ENCODE measurements at places on chromosomes 12 and 14.
A peak's percentile ranks its signal among the peaks of the same experiment; 100 is the strongest.

DNA sequence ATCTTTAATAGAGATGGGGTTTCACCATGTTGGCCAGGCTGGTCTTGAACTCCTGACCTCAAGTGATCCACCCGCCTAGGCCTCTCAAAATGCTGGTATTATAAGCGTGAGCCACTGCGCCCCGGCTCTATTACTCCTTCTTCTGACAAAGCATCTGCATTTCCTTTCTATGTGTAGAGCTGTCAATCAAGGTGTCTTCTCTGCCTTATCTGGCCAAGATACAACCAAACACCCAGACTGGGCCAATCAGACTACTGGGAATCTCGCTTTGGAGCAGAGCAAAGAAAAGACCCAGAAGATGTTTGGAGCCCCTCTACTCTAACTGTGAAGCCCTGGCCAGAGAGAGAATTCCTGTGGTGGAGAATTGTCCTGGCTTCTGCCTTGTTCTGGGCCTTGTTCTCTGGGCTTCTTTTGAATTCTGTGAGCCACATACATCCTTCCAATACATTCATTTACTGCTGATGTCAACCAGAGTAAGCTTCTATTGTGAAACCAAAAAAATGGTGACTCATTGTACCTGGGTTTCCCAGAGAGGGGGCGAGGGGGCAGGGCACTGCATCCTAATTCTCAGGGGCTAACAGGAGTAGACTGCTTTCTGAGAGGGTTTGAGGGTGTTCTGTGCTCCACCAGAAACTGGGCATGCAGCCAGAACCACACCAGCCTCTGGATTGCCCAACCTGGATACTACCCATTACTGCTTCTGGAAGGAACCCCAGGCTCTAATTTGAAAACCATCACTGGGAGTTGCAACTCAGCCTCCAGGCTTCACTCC, 18.8 kb upstream of the FLVCR2 start:
- no peaks in the 10 kb centered on the region for H3K36me3 ChIP-seq
- no peak for DNase-seq
- H3K27me3 ChIP-seq, result no peaks in the 10 kb centered on the region
- H3K4me1 ChIP-seq, result no peaks in the 10 kb centered on the region
- no peak overlapping the region for H3K27ac ChIP-seq
- H3K4me3 ChIP-seq, result no peak overlapping the region

DNA sequence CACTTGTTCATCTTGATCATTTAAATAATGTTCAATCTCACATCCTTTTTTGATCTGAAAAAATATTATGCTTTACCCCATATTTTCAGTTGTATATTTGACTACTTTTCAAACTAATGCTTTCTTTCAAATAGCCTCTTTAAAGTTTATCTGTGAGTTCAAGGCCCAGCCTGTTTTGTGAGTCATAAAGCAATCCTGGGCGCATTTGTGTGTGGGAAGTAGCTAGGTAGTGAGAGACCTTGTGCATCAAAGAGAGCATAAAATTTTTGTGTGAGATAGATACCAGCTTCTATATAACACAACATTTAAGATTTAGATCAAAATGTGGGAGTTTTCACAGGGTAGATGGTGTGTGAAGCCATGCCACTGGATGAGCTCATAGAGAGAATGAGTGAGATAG, 405.6 kb downstream of the NAV3 start:
- H3K4me1 ChIP-seq, result no peaks in the 10 kb centered on the region
- no peaks in the 10 kb centered on the region for H3K27me3 ChIP-seq
- no peak overlapping the region for H3K27ac ChIP-seq
- DNase-seq, result no peak
- no peak overlapping the region for H3K4me3 ChIP-seq
- no peaks in the 10 kb centered on the region for H3K36me3 ChIP-seq

- H3K27me3 ChIP-seq, result no peaks in the 10 kb centered on the region
- no peaks in the 10 kb centered on the region for H3K36me3 ChIP-seq
- no peak overlapping the region for H3K4me3 ChIP-seq
- no peak for DNase-seq
- H3K4me1 ChIP-seq, result no peaks in the 10 kb centered on the region
Measured at GRCh38 chr12:79360936-79361335, 329.8 kb downstream of the PAWR start.

DNA sequence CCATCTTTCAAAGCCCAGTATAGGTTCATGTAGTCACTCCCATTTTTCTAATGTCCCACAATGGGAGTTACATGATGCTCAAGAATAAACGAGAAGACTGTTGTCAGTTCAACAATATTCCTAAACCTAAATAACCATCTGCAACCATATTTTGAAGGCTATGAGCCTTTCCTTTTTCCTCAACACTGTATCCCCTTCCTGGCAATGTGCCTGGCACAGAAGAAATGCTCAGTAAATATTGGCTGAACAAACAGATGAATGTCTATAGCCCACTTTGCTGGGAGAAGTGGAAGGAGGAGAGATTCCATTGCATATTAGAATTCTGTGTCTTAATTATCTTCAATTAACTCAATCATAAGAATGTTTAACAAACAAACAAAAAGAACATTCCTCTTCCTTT, 6.1 kb downstream of the ARMH4 start:
- no peak overlapping the region for H3K27ac ChIP-seq
- no peak overlapping the region for H3K4me3 ChIP-seq
- no peak for DNase-seq
- no peaks in the 10 kb centered on the region for H3K36me3 ChIP-seq
- no peaks in the 10 kb centered on the region for H3K27me3 ChIP-seq
- H3K4me1 ChIP-seq, result no peaks in the 10 kb centered on the region

- no peaks in the 10 kb centered on the region for H3K4me1 ChIP-seq
- no peak overlapping the region for H3K4me3 ChIP-seq
- H3K27ac ChIP-seq, result no peak overlapping the region
- no peaks in the 10 kb centered on the region for H3K36me3 ChIP-seq
- no peak for DNase-seq
Measured at GRCh38 chr14:93862265-93862664, 64.9 kb upstream of the FAM181A start.

DNA sequence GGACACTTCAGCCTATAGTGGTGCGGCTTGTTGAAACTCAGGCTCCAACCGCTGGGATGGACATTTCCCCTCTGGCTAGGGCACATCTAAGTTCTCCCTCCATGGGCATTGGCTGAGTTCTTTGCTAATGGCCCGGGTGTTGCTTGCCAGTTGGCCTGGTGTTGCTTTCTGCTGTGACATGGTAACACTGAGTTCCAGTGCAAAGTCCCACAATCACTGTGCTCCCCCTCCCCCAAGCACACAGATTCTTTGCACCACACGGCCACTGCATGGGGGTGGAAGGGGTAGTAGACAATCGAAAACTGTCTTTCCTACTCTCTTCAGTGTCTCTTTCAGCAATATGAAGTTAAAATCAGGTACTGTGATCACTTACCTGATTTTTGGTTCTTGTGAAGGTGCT, 308.2 kb downstream of the FUT8 start:
- DNase-seq, result no peak

- H3K4me1 ChIP-seq, result peaks cover 26% of the 10 kb centered on the region
- H3K27me3 ChIP-seq, result no peaks in the 10 kb centered on the region
- no peaks in the 10 kb centered on the region for H3K36me3 ChIP-seq
- no peak overlapping the region for H3K27ac ChIP-seq
- no peak for DNase-seq
Measured at GRCh38 chr12:26791301-26791791, 41.6 kb downstream of the ITPR2 start.

- H3K36me3 ChIP-seq, result no peaks in the 10 kb centered on the region
- DNase-seq, result peak; percentile 91
- no peaks in the 10 kb centered on the region for H3K4me1 ChIP-seq
- peak within 1 kb of the TSS; percentile 93 for H3K27ac ChIP-seq
- H3K4me3 ChIP-seq, result peak within 1 kb of the TSS; percentile 91
Measured at GRCh38 chr12:51951199-51951842, at the start of gene ACVR1B. TSS of gene ACVR1B (plus strand) at chr12:51951699. CDS start at chr12:51951744, 45 bp downstream.

GRCh38 chr12:132491138-132491663, 1.2 kb downstream of the FBRSL1 start:
- H3K27ac ChIP-seq, result peak overlapping the region; percentile 85
- no peaks in the 10 kb centered on the region for H3K27me3 ChIP-seq
- H3K4me3 ChIP-seq, result peak overlapping the region; percentile 72
- peaks cover 63% of the 10 kb centered on the region for H3K4me1 ChIP-seq
- DNase-seq, result no peak

GRCh38 chr14:22935156-22935555, 6.0 kb upstream of the PRMT5 start:
- no peak for DNase-seq
- no peaks in the 10 kb centered on the region for H3K27me3 ChIP-seq
- H3K36me3 ChIP-seq, result no peaks in the 10 kb centered on the region
- H3K4me1 ChIP-seq, result no peaks in the 10 kb centered on the region
- no peak overlapping the region for H3K4me3 ChIP-seq
- no peak overlapping the region for H3K27ac ChIP-seq

DNA sequence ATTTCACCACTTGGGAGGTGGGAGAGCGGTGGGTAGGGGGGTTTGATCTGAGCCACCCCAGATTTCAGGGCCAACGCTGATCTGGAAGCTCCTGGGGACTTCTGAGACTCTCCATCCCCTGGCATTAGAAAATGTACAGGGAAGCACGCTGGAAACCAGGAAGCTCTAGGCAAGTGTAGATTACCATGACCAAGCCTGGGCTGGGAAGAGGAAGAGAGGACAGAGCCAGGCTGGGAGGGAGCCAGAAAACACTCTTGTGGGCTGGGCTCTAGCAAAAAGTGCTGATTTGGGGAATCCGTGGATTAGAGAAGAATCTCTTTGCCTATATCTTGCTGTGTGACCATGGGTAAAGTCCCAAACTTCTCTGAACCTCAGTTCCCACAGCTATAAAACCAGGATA, 236.7 kb downstream of the BCL11B start:
- DNase-seq, result peak; percentile 71
- no peaks in the 10 kb centered on the region for H3K36me3 ChIP-seq
- no peak overlapping the region for H3K4me3 ChIP-seq
- H3K27me3 ChIP-seq, result no peaks in the 10 kb centered on the region
- H3K4me1 ChIP-seq, result peaks cover 14% of the 10 kb centered on the region
- no peak overlapping the region for H3K27ac ChIP-seq

GRCh38 chr14:91879196-91879595, 11.9 kb upstream of the TC2N start:
- no peaks in the 10 kb centered on the region for H3K27me3 ChIP-seq
- DNase-seq, result no peak
- H3K4me3 ChIP-seq, result no peak overlapping the region
- H3K4me1 ChIP-seq, result no peaks in the 10 kb centered on the region
- no peak overlapping the region for H3K27ac ChIP-seq

DNA sequence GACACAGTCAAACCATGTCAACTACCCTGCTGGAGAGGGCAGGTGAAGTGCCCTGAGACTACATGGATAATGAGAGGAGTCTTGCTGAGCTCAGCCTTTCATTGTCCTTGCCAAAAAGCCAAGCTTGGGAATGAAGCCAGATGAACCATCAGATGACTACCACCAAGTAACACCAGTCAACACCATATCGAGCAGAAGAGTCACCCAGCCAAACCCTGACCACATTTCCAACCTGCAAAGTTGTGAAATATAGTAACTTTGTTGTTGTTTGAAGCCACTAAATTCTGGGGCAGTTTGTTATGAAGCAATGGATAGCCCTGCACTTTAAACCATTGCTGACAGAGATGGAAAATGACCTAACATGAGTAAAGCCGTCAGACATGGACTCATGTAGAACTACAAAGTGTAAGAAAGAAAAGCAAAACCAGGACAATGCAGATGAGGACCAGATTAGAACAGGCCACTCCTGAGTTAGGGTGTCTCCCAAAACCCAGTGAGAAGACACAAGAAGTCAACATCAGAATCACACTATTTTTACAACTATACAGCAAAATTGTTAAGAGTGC, 12.5 kb upstream of the CRADD start:
- no peak overlapping the region for H3K4me3 ChIP-seq
- H3K27me3 ChIP-seq, result no peaks in the 10 kb centered on the region
- no peaks in the 10 kb centered on the region for H3K36me3 ChIP-seq
- DNase-seq, result no peak
- no peak overlapping the region for H3K27ac ChIP-seq

- DNase-seq, result no peak
- no peak overlapping the region for H3K4me3 ChIP-seq
- no peak overlapping the region for H3K27ac ChIP-seq
- no peaks in the 10 kb centered on the region for H3K27me3 ChIP-seq
- H3K36me3 ChIP-seq, result peaks cover 6% of the 10 kb centered on the region
- H3K4me1 ChIP-seq, result peaks cover 10% of the 10 kb centered on the region
Measured at GRCh38 chr14:91980157-91980556, 32.7 kb upstream of the FBLN5 start.

GRCh38 chr12:7162691-7163114, 26.8 kb upstream of the PEX5 start:
- no peak overlapping the region for H3K4me3 ChIP-seq
- no peak overlapping the region for H3K27ac ChIP-seq
- H3K36me3 ChIP-seq, result no peaks in the 10 kb centered on the region
- no peak for DNase-seq

DNA sequence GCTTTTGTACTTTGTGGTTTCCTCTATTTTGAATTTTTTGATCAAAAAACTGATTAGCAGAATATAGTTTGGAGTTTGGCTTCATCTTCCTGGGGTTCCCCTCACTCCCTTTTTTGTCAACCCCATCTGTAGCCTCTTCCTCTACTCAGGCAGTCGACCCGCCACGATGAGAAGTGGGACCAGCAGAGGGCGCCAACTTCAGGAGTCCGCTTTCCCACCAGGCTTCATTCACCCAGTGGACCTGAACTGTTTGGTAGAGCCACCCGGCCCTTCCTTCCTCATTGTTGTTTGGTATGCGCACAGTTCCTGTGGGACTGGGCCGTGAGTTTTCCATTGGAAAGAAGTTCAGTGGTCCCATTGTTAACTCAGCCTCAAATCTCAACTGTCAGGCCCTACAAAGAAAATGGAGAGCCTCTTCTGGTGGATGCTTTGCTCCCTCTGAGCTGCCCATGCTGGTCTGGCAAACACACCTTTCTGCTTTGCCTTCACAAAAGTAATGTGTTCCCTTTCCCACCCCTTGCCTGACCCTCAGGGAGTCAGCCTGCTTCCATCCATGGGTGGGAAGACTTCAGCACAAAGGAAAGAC, 21.7 kb downstream of the TMBIM6 start:
- peaks cover 7% of the 10 kb centered on the region for H3K4me1 ChIP-seq
- H3K36me3 ChIP-seq, result peaks cover 69% of the 10 kb centered on the region
- peak overlapping the region; percentile 19 for H3K27ac ChIP-seq
- no peak overlapping the region for H3K4me3 ChIP-seq
- H3K27me3 ChIP-seq, result no peaks in the 10 kb centered on the region

- H3K4me3 ChIP-seq, result no peak overlapping the region
- no peak for DNase-seq
- no peaks in the 10 kb centered on the region for H3K27me3 ChIP-seq
- peak overlapping the region; percentile 76 for H3K27ac ChIP-seq
Measured at GRCh38 chr12:29563636-29564035, 66.2 kb upstream of the OVCH1 start.

DNA sequence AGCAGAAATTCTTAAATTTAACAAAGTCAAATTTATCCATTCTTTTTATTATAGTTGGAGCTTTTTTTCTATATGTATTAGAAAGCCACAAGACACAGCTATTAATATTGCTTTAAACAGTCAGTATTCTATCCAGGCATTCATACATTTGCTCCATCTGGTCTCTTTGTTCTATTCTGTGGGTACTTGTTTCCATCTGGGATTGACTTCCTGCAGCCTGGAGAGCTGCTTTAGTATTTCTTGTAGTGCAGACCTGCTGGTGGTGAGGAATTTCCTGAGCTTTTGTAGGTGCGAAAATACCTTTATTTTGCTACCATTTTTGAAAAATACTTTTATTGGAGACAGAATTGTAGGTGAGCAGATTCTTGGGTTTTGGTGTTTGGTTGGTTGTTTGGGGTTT, 29.0 kb downstream of the CCDC60 start:
- H3K4me3 ChIP-seq, result no peak overlapping the region
- H3K4me1 ChIP-seq, result no peaks in the 10 kb centered on the region
- DNase-seq, result no peak
